ENCODE measurements at places on chromosomes 1 and 21.

- DNase-seq: no peak
These were observed 2.4 kb upstream of the TAF1A start for GRCh38 chr1:222592171-222592570.

- peak; percentile 77 for DNase-seq
These were observed 70.5 kb downstream of the IGSF21 start for GRCh38 chr1:18178111-18178510.

DNA sequence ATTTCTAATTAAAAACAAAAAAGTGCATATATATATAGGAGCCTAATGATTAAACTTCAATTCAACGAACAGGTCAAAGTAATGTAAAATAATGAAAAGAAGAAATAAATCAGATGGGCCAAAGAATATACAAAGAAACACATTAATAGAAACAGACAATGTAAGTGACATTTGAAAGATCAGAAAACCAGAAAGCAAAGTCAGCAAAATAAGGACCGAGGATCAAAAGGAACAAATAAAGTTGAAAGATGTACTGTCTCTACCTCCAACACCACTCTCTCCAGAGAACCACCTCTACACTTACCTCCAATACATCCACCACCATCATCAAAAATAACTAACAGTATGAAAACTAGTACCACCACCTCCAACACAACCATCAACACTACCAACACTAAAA is 1226.3 kb upstream of the NCAM2 start:
- DNase-seq: no peak

DNA sequence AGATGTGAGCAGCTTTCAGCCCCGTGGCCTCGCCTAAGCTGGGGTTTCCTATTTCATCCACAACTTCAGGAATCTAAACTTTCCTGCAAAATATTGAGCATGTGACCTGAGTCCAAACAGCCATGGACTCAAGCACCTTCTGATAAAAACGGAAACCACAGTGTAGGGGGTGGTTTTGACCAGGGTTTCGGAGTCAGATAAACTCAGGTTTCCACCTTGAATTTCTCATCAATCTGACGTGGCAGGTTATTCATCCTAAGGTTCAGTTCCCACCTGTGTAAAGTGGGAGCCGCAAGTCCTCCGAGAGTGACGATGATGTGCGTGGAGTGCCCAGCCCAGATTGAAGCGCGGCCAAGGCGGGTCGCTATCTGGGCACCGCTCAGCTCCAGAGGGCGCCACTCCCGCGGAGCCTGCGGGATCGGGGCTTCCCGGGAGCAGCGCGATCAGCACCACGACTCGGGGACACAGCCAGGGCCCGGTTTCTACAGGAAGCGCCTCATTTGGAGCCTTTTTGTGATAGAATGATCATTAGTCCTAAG is 871 bp upstream of the ETS2 start:
- peak; percentile 76 for DNase-seq

DNA sequence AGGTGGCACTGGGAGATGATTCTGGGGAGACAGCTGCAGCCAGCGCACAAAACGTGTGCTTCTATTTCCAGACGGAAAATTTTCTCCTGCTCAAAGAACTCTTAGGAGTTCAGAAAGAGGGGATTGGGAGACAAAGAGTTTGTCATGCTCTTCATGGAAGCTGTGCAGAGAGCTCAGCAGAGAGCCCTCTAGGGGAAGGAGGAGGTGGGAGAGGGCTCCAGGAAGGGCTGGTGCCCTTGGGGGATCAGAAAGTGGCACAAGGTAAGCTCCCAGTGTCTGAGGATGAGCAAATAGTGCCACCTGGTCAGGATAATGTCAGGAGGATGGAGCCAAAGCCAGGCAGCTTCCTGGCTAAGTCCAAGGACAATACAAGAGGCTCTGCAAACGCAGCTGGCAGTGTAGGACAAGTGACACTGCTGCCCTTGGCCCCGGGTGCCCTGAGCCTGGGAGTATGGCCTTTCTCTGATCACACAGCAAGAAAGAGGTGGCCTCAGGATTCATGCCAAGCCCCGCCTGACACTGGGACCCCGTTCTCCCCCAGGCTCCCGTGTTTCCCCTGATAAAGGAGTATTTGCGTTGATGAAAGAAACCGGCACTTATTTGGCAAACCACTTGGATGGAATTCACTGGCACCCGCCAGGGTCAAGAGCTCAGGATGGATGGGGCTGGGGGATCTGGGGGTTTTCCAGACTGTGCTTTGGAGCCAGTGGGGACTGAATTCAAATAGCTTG is 254.0 kb downstream of the PTPRU start:
- no peak for DNase-seq

DNA sequence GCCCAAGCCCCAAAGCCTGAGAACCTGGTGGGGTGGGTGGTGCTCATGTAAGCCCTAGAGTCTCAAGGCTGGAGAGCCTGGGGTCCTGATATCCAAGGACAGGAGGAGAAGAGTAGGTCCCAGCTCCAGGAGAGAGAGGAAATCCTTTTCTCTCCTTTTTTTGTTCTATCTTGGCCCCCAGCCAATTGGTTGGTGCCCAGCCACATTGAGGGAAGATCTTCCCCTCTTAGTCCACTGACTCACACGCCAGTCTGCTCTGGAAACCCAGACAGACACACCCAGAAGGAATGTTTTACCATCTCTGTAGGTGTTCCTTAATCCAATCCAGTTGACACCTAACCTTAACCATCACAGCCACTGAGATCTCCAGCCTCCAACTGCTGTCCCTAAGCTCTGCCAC is 16.2 kb upstream of the LIN9 start:
- DNase-seq: no peak

- DNase-seq: no peak
These were observed 36.6 kb downstream of the WNT3A start for GRCh38 chr1:228043281-228043848.

DNA sequence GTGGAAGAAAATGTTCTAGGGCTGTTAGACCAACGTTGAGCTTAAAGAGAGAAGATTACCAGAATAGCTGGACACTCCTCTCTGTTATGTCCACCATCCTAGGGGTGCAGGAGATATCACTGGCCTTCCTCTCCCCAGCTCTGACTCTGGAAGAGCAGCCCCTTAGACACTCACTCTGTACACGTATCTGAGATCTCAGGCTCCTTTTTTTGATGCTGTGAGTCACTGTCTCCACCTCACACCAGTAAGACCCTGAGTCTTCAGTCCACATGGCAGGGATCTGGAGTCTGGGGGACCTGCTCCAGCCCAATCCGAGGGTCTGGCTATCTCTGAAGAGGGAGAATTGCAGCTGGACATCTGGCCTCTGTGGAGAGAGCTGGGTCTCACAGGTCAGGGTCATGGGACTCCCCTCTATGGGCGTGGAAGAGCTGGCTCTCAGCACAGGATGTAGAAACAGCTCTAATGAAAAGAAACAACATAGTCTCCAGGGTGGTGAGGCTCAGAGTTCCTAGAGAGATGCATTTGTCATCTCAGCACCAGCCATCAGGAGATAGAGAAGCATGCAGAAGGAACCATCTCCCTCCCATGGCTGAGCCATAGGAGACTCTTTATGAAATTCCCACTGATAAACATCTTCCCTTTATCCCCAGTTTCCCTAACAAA is 3.5 kb downstream of the FCRL3 start:
- DNase-seq: no peak

DNA sequence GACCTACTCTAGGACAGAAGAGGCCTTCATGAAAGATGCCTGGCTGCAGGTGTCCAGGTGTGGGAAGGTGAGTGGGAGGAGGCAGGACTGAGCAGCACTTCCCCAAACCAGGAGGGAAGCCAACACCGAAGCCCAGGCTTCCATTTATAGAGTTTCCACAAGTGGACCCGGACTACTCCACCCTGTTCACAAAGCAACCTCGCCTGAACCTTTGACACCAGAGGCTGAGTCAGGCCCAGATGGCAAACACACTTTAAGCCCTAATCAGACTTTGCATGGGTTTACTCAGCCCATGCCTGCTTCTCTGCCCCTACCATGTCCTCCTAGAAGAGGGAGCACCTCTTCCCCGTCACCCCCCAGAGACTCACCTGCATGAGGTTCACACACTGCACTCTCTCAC is 14.0 kb downstream of the PRR9 start:
- DNase-seq: peak; percentile 14

GRCh38 chr1:72281637-72282270 is 585 bp downstream of the NEGR1 start:
- DNase-seq: no peak
